Fibroblast of skin of back (primary cell): ENCODE measurements at places on chromosomes 7 and 10.
A peak's percentile ranks its signal among the peaks of the same experiment; 100 is the strongest.

- peak; percentile 65 for DNase-seq
Observed at GRCh38 chr7:114081606-114082425, 163.0 kb upstream of the PPP1R3A start.

DNA sequence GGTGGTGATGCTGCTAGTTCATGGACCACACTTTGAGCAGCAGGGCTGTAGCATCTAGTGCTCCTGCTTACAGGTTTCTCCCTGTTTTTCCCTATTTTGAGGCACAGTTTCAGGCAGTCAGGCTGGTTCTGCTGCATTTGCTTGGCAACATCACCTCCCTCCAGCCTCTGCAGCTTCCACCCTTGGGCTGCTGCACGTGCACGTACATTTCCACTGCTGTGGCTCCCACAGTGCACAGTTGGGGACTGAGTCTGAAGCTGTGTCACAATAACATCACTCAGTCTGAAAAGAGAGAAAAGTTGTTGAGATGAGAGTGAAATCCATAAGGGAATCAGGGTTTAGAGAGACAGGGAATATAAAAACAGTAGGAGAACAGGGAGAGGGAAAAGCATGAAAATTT lies 230.7 kb upstream of the FZD1 start:
- no peak for DNase-seq

GRCh38 chr10:101107771-101108170 lies 23.3 kb upstream of the TLX1 start:
- no peak for DNase-seq

DNA sequence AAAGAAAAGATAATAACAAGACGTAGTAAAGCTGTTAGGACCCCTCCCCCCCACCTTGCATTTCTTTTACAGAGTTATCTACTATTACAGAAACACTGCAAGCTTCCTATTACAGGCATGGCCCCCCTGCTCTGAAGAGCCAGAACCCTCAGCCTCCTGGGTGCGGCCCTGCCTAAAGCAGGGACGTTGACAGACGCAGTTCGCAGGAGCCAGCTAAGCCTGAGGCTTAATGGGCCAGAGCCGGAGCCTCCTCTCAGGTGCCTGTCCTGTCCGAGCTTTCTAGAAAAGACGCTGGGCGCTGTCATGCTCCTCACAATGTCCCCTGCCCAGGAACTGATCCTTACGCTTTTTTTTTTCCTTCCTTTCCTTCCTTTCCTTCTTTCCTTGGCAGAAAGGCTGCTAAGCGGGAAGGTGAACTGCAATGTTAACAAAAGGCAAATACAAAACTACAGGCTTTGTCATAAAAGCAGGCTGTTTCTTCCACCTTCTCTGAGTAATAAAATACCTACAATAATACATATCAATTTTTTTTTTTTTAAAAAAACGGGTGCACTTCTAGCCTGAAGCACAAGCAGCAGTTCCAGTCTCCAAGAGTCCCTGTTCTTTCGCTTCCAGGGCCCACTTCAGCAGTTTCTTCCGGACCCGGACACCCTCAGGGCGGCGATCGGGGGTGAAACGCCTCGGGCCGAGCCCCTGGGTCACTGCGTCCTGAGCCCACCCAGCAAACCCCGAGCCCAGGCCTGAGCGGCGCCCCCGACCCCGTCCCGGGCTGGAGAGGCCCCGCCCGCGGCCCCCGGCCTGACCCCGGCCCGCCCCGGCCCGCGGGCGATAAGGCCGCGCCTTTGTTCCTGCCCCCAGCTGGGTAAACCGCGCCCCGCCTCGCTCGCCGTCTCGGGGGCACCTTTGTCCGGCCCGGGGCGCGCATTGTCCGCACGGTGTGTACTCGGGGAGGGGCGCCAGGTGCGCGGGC lies 11.2 kb downstream of the MNX1 start:
- no peak for DNase-seq

- DNase-seq: no peak
Observed at GRCh38 chr10:128060341-128061250, 65.6 kb downstream of the MKI67 start.

- no peak for DNase-seq
Observed at GRCh38 chr10:86086418-86086817, 280.2 kb downstream of the GRID1 start.

- peak; percentile 42 for DNase-seq
Observed at GRCh38 chr10:650886-651615, 38.4 kb downstream of the DIP2C start.
